ENCODE measurements at places on chromosomes 3 and 15. TPM values are rescaled to one million over a fixed set of nuclear protein-coding genes. Genes with fewer than 3 reads are reported as not detected.

DNA sequence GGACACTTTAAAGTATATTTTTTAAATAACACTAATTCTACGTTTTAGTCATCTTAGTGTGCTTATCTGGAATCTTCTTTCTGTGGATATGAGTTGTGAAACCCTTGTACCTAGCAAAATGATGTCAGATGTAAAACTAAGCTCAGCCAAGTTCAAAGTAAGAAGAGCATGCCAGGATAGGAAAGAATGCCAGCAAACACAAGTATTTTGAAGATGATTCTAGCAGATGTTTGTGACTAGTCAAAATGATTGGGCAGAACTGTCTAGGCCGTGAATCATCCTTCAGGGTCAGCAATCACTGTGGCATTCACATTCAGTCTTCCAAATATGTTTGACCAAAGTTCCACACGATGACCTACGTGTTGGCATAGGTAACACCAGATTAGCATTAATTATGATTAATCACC, 5.4 kb upstream of the PLOD2 start:
- no peak for DNase-seq

- DNase-seq, result no peak
These were observed 470.6 kb upstream of the BCHE start for GRCh38 chr3:166307756-166308350.

- no peak for DNase-seq
These were observed 121.2 kb downstream of the AKAP13 start for GRCh38 chr15:85501574-85501973.

- DNase-seq, result no peak
These were observed 681 bp downstream of the CHMP2B start for GRCh38 chr3:87227835-87228144.

GRCh38 chr3:184766555-184767261, 45.3 kb upstream of the VPS8 start:
- DNase-seq, result no peak

GRCh38 chr3:18656410-18656809, 231.3 kb upstream of the SATB1 start:
- no peak for DNase-seq

DNA sequence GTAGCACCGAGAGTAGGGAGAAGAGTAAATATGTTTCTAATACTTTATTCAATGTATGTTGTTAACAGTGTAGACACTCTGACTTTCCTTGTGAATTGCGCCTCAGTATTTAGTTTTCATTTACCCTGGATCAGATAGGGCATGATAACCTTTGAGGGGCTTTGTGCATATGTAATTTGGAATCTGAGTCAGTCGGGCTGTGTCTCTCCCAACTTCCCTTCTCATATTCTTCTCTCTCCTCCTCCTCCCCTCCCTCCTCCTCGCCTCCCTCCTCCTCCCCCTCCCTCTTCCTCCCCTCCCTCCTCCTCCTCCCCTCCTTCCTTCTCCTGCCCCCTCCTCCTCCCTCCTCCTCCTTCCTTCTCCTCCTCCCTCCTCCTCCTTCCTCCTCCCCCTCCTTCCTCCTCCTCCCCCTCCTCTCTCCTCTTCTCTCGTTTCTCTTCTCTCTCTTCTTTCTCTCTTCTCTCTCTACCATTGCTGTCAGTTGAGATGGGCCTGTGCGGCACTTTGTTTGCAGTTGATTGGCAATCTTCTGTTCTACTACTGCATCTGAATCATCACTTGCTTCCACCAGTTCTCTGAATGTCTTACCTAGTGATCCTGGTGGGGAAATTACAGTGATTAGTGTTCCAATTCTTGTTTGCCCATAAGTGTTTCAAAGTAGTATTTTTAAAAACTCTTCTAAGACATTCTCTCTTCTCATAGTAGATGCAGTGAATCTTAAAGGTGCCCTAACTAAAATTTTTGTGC, 162.3 kb downstream of the PGPEP1L start:
- no peak for DNase-seq

GRCh38 chr3:11581237-11582190, 62.2 kb downstream of the VGLL4 start:
- peak; percentile 24 for DNase-seq

DNA sequence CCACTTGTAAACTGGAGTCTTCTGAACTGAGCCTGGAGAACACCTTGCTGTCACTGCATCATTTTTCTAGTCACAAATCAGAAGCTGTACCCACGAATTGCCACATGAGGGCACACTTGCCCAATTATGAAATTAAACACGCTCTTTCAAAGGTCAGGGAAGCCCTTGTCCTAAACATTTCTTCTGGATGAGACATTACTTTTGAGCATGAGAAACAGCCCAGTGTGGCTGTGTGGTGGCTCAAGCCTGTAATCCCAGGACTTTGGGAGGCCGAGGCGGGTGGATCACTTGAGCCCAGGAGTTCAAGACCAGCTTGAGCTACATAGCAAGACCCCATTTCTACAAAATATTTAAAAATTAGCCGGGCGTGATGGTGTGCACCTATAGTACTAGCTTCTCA, 27.5 kb upstream of the CFAP161 start:
- peak; percentile 56 for DNase-seq

- DNase-seq, result no peak
These were observed 43.0 kb downstream of the SLCO3A1 start for GRCh38 chr15:91896341-91897055.

DNA sequence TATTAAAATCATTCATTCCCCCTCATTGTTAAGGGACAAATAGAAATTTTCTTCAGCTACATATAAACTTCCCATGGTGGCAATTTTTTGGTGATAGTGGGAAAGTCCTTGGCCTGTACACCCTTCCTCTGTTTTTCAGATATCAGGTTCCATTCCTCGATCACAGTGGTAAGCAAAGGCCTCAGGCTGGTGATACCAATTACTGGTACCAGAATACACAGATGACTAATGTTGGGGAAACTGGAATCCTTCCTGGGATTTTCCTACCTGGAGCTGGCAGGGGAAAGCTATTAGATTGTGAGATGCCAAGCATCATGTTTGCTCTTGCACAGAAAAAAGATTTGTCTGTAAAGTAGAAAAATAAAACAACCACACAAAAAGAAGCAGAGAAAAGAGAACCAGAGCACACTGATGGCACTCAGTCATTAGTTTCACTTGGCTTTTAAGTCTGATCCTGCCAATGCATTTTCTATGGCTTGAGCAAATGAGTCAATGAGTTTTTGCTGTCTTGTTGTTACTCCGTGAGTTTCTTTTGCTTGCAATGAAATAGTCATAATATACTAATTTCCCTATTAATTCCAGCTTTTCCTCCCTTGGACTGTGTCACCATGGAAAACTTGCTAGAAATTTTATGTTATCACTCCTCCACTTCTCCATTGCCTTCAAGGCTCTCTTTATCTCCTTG, 795.0 kb downstream of the ROBO1 start:
- no peak for DNase-seq

- DNase-seq, result no peak
These were observed 63.9 kb downstream of the CHAC1 start for GRCh38 chr15:41017066-41017735.

The LEO1 gene
- total RNA-seq, result 32.9 TPM

The UNC13C gene
- total RNA-seq, result 0.21 TPM
